ENCODE measurements at places on chromosomes 3 and 15. TPM values are rescaled to one million over a fixed set of nuclear protein-coding genes. Genes with fewer than 3 reads are reported as not detected.

- H3K27ac ChIP-seq = no peak overlapping the region
- H3K36me3 ChIP-seq = no peaks in the 10 kb centered on the region
- no peak for DNase-seq
- H3K4me1 ChIP-seq = no peaks in the 10 kb centered on the region
These were observed 95.5 kb downstream of the CHST2 start for GRCh38 chr3:143215059-143215458.

ADAMTSL3 gene
- not detected for total RNA-seq

- DNase-seq = peak; percentile 56
- H3K36me3 ChIP-seq = peaks cover 56% of the 10 kb centered on the region
- peaks cover 28% of the 10 kb centered on the region for H3K4me1 ChIP-seq
These were observed 461 bp downstream of the XRN1 start for GRCh38 chr3:142447301-142447851.

UBA7 gene
- total RNA-seq = 182 TPM

- H3K4me1 ChIP-seq = peaks cover 20% of the 10 kb centered on the region
- no peak for DNase-seq
- H3K36me3 ChIP-seq = peaks cover 65% of the 10 kb centered on the region
- no peaks in the 10 kb centered on the region for H3K27me3 ChIP-seq
- H3K4me3 ChIP-seq = no peak overlapping the region
- H3K27ac ChIP-seq = peak overlapping the region; percentile 79
These were observed 170.5 kb downstream of the VPS13C start for GRCh38 chr15:61889706-61890105.

DNA sequence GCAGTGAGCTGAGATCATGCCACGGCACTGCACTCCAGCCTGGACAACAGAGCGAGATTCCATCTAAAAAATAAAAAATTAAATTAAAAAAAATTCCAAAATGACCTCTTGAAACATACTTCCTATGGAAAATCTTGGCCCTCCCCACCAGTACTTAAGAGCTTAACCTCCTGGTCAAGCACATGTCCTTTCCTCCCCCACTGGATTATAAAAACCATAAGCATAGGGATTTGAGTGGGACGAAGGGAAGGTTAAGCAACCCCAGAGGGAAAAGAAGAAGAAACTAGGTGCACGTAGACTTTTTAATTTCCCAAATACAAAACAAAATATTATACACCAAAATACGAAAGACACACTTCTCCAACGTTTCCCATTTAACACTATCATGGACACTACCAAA, 25.3 kb downstream of the SLC4A7 start:
- H3K27ac ChIP-seq = no peak overlapping the region
- H3K4me1 ChIP-seq = peaks cover 30% of the 10 kb centered on the region
- H3K36me3 ChIP-seq = peaks cover 30% of the 10 kb centered on the region
- H3K27me3 ChIP-seq = no peaks in the 10 kb centered on the region
- no peak for DNase-seq
- no peak overlapping the region for H3K4me3 ChIP-seq

ERICH6 gene
- total RNA-seq = 0.38 TPM

PLSCR5 gene
- total RNA-seq = not detected

DNA sequence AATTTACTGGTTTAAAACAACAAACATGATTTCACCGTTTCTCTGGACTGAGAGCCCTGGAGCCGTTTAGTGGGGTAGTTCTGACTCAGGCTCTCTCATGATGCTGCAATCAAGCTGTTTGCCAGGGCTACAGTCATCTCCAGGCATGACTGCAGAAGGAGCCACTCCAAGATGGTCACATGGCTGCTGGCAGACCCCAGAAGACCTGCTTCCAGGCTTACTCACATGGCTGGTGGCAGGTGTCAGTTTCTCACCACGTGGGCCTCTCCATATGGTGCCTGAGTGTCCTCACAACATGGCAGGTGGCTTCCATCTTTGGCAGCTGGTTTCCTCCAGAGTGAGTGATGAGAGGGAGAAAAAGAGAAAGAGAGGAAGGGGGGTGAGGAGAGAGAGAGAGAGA, 378.3 kb upstream of the RGMA start:
- H3K4me1 ChIP-seq = no peaks in the 10 kb centered on the region
- H3K27ac ChIP-seq = no peak overlapping the region
- peaks cover 1% of the 10 kb centered on the region for H3K27me3 ChIP-seq
- no peaks in the 10 kb centered on the region for H3K36me3 ChIP-seq

GRCh38 chr3:194220901-194221326, 85.0 kb downstream of the HES1 start:
- H3K4me3 ChIP-seq = no peak overlapping the region
- H3K27me3 ChIP-seq = peaks cover 67% of the 10 kb centered on the region
- H3K36me3 ChIP-seq = no peaks in the 10 kb centered on the region
- peaks cover 17% of the 10 kb centered on the region for H3K4me1 ChIP-seq
- H3K27ac ChIP-seq = no peak overlapping the region

DNA sequence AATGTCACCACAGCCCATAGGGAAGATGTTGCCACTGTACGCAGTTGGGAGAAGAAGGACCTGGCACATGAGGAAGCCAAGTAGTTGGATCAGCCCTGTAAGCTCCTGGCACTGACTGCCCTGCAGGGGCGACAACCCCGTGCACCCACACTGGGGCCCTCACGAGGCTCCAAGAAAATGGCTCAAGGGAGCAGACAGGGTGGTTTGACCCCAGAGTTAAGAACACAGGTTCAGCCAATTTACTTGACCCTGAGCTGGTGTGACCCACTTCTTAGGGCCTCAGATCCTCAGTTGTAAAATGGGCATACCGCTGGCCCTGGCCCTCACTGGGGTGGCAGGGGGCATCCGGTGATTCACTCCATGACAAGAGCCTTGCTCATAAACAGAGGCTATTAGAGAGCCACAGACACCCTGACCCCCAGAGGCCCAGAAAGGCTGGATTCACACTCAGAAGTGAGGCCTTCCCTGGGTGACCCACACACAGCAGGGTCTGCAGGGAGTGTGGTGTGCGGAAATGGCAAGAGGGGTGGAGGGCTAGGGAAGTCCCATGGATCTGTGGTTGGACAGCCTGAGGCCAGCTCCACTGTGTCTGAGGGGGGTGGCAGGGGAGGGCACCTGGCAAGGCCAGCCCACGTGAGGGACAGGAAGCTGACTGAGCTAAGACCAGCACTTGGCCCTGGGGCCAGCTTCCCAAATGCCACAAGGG, 1.7 kb upstream of the HHATL start:
- H3K27ac ChIP-seq = no peak overlapping the region
- H3K27me3 ChIP-seq = peaks cover 4% of the 10 kb centered on the region
- DNase-seq = no peak
- H3K4me3 ChIP-seq = no peak overlapping the region
- H3K4me1 ChIP-seq = peaks cover 12% of the 10 kb centered on the region

DNA sequence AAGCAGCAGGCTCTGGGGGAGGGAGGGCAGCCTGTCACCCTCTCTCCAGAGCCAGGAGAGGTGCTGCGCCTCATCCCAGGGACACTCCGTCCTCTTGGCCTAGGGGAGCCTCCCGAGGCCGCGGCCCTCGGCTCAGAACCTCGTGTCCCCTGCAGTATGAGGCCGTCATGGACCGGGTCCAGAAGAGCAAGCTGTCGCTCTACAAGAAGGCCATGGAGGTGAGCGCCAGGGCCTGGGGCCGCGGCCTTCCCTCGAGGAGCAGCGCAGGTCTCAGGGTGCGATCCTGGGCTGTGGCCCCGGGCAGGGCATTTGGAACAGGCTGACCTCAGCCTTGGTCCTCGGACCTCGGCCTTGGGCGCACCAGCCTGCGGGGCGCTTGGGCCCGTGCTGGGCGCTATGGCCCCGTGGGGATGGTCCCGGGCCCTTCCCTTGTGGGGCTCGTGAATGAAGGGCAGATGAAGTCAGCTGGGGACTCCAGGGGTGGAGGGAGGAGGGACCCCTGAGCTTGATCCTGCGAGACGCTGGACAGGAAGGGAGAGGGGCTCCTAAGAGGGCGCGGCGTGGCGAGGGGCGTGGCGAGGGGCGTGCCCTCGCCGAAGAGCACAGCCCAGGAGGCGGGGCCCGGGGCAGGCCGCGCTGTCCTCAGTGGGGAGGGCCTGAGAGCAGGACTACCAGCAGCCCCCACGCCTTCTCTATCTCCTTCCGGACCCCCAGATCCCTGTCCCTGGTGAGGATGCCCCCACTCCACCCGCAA, 32.9 kb downstream of the PSTPIP1 start:
- H3K27ac ChIP-seq = no peak overlapping the region
- peaks cover 82% of the 10 kb centered on the region for H3K36me3 ChIP-seq
- no peaks in the 10 kb centered on the region for H3K27me3 ChIP-seq
- no peak overlapping the region for H3K4me3 ChIP-seq

DNA sequence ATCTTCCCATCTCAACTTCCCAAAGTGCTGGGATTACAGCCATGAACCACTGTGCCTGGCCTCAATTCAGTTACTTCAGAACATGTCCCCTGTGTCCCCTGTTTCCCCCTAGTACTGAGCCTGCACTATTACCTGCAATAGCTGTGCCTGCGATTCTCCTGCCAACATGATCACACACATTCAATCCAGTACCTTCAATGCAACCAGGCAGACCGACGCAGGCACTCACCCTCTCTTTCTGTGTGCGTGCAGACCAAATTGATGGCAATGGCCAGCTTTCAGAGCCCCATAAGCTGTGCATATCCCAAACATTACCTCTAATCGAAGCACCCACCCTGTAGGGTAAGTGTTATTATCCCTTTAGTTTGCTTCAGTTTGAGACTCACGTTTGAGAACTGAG, 73.0 kb upstream of the EPHB3 start:
- H3K4me3 ChIP-seq = no peak overlapping the region
- peaks cover 54% of the 10 kb centered on the region for H3K27me3 ChIP-seq
- peaks cover 6% of the 10 kb centered on the region for H3K4me1 ChIP-seq

DNA sequence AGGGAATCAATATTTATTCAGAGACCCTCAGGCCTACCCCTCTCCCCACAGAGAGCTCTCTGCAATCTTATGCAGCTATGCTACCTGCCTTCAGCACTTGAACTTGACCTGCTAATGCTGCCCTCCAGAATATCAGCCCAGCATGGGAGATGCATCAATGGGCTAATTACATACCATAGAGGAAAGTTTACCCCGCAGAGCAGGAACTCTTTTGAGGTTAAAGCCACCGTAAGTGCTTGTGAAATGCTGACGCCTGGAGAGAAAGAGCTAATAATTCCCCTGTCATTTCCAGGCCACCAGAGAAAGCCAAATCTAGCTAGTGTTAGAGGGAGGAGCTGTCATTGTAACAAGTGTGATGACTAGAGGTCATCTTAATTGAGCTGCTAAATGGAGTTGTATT, 127.5 kb downstream of the CHST2 start:
- no peaks in the 10 kb centered on the region for H3K4me1 ChIP-seq
- H3K4me3 ChIP-seq = no peak overlapping the region
- no peak for DNase-seq
- H3K27ac ChIP-seq = no peak overlapping the region

- H3K4me1 ChIP-seq = no peaks in the 10 kb centered on the region
- no peak for DNase-seq
- H3K27ac ChIP-seq = no peak overlapping the region
- H3K4me3 ChIP-seq = no peak overlapping the region
These were observed 299.2 kb upstream of the THRB start for GRCh38 chr3:24793896-24794295.

MAP6D1 gene
- total RNA-seq = not detected

GRCh38 chr15:83850015-83850414, 196.1 kb downstream of the ADAMTSL3 start:
- H3K4me1 ChIP-seq = no peaks in the 10 kb centered on the region
- no peaks in the 10 kb centered on the region for H3K27me3 ChIP-seq
- H3K4me3 ChIP-seq = no peak overlapping the region
- DNase-seq = no peak
- no peak overlapping the region for H3K27ac ChIP-seq

GRCh38 chr3:196502775-196503195, 783 bp downstream of the RNF168 start:
- peak; percentile 78 for DNase-seq
- H3K36me3 ChIP-seq = peaks cover 53% of the 10 kb centered on the region
- H3K4me1 ChIP-seq = peaks cover 37% of the 10 kb centered on the region
- H3K4me3 ChIP-seq = peak overlapping the region; percentile 100
- H3K27me3 ChIP-seq = peaks cover 3% of the 10 kb centered on the region

GRCh38 chr15:67761343-67761742, 64.0 kb upstream of the SKOR1 start:
- no peaks in the 10 kb centered on the region for H3K36me3 ChIP-seq
- no peak for DNase-seq
- no peaks in the 10 kb centered on the region for H3K27me3 ChIP-seq
- peaks cover 28% of the 10 kb centered on the region for H3K4me1 ChIP-seq
- H3K4me3 ChIP-seq = no peak overlapping the region

GRCh38 chr3:30122359-30122758, 484.0 kb upstream of the TGFBR2 start:
- no peak overlapping the region for H3K27ac ChIP-seq
- H3K4me3 ChIP-seq = no peak overlapping the region
- no peak for DNase-seq
- H3K4me1 ChIP-seq = no peaks in the 10 kb centered on the region
- H3K36me3 ChIP-seq = no peaks in the 10 kb centered on the region
- H3K27me3 ChIP-seq = peaks cover 3% of the 10 kb centered on the region

- no peak overlapping the region for H3K4me3 ChIP-seq
- H3K4me1 ChIP-seq = peaks cover 14% of the 10 kb centered on the region
- H3K36me3 ChIP-seq = no peaks in the 10 kb centered on the region
- H3K27ac ChIP-seq = no peak overlapping the region
- peaks cover 24% of the 10 kb centered on the region for H3K27me3 ChIP-seq
These were observed 188.4 kb downstream of the SATB1 start for GRCh38 chr3:18236726-18237125.

TMCO5A gene
- not detected for total RNA-seq

LRRC57 gene
- total RNA-seq = 21.2 TPM

- H3K36me3 ChIP-seq = no peaks in the 10 kb centered on the region
- no peak overlapping the region for H3K27ac ChIP-seq
- H3K27me3 ChIP-seq = no peaks in the 10 kb centered on the region
- no peak for DNase-seq
- no peak overlapping the region for H3K4me3 ChIP-seq
These were observed 610.7 kb upstream of the GRM7 start for GRCh38 chr3:6250167-6250566.

PP2D1 gene
- not detected for total RNA-seq

ITIH1 gene
- total RNA-seq = not detected

- H3K27ac ChIP-seq = no peak overlapping the region
- peaks cover 14% of the 10 kb centered on the region for H3K4me1 ChIP-seq
- no peaks in the 10 kb centered on the region for H3K36me3 ChIP-seq
- no peak overlapping the region for H3K4me3 ChIP-seq
These were observed 8.1 kb upstream of the GAP43 start for GRCh38 chr3:115615001-115615814.

DNA sequence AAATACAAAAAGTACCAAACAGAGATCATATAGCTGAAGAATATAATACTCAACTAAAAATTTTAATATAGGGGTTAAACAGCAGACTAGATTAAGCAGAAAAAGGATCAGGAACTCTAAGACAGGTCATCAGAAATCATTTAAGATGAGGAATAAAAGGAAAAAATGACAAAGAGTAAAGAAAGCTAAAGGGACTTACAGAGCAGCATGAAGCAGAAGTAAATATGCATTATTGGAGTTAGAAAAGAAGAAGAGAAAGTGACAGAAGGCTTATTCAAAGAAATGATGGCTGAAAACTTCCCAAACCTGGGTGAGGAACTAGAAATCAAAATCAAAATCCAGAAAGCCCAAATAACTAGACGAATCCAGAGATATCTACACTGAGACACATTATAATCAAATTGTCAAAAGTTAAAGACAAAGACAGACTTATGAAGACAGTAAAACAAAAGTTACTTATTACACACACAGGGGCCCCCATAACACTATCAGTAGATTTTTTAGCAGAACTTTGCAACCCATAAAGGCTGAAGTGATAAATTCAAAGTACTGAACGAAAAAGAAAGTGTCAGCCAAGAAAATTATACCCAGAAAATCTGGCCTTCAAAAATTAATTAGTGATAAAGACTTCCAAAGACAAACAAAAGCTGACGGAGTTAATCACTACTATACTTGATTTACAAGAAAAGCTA, 95.6 kb downstream of the SCAPER start:
- DNase-seq = no peak
- H3K36me3 ChIP-seq = peaks cover 4% of the 10 kb centered on the region
- H3K27me3 ChIP-seq = no peaks in the 10 kb centered on the region
- H3K4me3 ChIP-seq = no peak overlapping the region
- H3K4me1 ChIP-seq = no peaks in the 10 kb centered on the region
